A549 (cell line): ENCODE measurements at places on chromosomes 5 and 9.

- DNase-seq, result no peak
Measured at GRCh38 chr5:44389823-44390143, 563 bp upstream of the FGF10 start.

GRCh38 chr9:34759432-34760134 lies 49.6 kb upstream of the CCL21 start:
- DNase-seq, result no peak

GRCh38 chr9:123378025-123378424 lies 22.0 kb downstream of the CRB2 start:
- no peak for DNase-seq

DNA sequence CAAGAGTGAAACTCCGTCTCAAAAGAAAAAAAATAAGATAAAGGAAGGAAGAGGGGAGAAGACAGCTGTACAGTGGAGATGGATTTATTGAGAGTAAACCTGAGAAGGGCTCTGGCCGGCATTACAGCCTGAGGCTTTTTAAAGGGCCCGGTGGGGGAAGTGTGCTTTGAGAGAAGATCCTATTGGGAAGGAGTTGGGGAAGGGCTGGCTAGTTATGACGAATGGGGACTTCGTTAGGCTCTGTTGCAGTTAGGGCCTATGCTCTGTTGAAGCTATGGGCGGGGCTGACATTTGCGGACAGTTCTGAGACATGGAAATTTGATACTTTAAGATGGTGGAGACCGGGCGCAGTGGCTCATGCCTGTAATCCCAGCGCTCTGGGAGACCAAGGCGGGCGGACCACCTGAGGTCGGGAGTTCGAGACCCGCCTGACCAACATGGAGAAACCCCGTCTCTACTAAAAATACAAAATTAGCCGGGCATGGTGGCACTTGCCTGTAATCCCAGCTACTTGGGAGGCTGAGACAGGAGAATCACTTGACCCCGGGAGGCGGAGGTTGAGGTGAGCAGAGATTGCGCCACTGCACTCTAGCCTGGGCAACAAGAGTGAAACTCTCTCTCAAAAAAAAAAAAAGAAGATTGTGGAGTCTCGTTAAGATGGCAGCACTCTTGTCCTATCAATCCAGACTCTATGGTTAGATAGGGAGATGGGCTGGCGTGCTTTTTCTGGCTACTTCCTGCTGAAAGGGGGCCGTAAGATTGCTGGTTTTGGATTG lies 33.2 kb downstream of the C9orf50 start:
- no peak for DNase-seq

DNA sequence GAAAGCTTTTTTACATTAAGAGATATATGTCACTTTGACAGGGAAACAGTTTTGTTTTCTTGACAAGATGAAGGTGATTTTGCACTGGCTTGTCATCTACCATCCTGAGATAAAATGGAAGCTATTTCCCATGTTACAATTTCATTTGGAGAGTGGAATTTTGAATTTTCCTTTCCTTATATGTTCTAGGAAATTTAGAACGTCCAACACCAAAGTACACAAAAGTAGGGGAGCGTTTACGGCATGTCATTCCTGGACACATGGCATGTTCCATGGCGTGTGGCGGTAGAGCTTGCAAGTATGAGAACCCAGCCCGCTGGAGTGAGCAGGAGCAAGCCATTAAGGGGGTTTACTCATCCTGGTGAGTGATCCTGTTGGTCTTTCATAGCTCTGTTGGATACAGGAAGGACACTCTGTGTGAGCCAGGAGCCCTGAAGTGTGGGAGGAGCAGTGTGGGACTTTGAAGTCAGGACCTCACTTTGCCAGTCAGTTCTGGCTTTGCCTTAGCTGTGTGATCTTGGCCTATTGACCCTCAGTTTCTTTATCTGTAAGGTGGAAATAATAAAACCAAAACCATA lies 887 bp downstream of the PTPDC1 start:
- DNase-seq, result no peak

- DNase-seq, result peak; percentile 12
Measured at GRCh38 chr9:88425538-88425950, 37.3 kb downstream of the SPIN1 start.

DNA sequence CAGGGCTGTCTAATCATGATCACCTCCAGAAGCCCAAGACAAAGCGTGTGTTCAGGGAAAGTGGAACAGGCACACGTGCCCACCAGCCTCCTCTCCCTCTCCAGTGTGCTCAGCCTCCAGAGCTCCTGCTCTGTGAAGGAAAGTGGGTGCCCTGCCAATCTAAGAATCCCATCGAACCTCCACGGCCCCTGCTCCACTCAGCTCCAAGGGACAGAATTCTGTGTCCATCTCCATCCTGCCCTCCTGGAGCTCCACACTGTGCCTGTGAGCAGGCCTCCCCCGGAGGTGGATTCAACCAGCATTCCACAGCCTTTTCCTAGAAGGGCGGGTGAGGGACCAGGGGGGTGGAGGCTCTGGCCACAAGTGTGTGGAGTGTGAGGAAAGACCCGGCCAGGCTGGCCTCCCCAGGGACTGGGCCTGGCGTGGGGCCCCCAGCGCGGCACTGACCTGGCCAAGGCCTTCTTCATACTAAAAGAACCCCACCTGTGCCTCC lies 6.0 kb downstream of the EEIG1 start:
- DNase-seq, result no peak

DNA sequence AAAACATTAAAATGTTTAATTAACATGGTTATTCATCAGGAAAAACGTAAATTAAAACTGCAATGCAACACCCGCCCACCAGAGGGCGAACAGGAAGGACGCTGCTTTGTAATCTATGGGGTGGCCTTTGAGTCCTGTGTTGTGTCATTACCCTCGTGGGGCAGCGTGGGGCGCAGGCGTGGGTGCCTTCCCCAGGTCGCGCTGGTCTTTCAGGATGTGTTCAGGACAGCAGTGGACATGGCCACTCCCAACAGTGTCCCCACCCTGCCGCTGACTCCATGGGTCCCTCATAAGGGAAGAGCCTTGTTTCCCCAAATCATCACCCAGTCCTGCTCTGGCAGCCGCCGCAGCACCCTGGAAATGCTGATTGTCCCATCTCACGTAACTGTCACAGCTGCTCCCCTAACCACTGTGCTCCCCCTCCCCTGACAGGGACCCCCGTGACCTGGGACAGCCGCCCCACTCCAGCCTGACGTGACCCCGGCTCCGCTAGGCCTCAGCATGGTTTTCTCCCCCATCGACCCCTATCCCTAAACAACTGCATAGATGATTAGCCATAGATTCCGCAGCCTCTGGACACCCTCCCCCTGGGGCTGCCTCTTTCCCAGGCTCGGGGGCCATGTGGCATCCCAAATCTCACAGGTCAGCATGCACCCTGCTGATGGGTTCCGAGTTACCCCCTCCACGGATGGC lies 36.4 kb downstream of the GLT6D1 start:
- peak; percentile 34 for DNase-seq

DNA sequence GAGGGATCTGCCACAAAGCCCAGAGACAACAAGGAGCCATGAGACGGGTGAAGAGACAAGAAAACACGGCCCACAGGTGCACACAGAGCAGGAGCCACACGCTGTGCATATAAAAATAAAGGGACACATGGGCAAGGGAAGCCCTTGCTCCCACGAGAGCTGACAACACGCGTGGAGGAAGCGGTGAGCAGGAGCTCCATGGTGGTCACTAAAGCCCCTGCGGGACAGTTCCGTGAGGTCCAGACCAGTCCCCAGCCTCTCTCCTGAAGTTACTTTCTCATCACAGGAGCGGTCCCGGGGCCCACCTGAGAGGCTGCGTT lies 90.7 kb downstream of the CAMSAP1 start:
- DNase-seq, result no peak

- no peak for DNase-seq
Measured at GRCh38 chr9:128362774-128363173, 8.4 kb upstream of the URM1 start.

- DNase-seq, result no peak
Measured at GRCh38 chr5:8861764-8862163, 684.1 kb downstream of the SEMA5A start.

- no peak for DNase-seq
Measured at GRCh38 chr5:123807177-123807945, 295.4 kb downstream of the CSNK1G3 start.

DNA sequence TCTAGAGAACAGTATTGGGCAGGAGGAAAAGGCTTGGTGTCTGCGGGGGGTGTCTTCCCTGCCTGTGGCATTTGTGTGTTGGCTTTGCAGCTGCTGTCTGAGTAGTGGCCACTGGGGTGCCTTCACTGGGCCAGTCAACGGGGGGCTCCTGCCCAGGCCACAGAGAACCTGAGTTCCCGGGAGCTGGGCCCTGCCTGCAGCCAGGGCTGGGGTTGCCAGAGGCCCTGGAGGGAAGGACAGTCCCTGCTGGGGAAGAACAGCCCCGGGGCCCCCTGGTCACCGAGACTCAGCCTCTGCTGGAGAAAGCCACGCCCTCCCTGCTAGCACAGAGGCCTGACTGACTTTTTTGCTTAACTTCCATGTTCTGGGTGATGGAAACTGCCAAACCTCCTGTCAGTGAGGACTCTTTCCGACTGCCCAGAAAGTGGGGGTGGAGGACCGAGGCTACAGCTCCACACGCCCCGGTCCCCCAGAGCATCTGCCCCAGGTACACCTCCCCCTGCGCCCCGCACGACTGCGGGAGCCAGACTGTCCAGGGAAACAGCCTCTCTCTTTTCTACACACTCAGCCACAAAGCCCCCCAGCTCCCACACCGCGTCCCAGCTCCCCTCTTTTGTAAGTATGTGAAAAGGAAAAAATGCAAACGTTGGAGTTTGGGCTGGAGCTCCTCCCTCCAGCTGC lies 133.4 kb downstream of the DAB2IP start:
- no peak for DNase-seq
